Tibial nerve (tissue), 4 donors: ENCODE measurements at places on chromosomes 1 and 21. TPM values are rescaled to one million over a fixed set of nuclear protein-coding genes. Genes with fewer than 3 reads are reported as not detected.

LEFTY1 gene
- not detected for total RNA-seq

EFHD2 gene
- total RNA-seq = 61.5 TPM

HEATR1 gene
- total RNA-seq = 32.4 TPM

MR1 gene
- 26.2 TPM for total RNA-seq

FOXO6 gene
- 2.4 TPM for total RNA-seq

ABL2 gene
- total RNA-seq = 43.5 TPM

IVL gene
- not detected for total RNA-seq

APOBEC4 gene
- not detected for total RNA-seq

KRTAP20-1 gene
- total RNA-seq = not detected
